Peyer's patch (tissue), 4 donors: ENCODE measurements at places on chromosomes 12 and 14.
A peak's percentile ranks its signal among the peaks of the same experiment; 100 is the strongest.

DNA sequence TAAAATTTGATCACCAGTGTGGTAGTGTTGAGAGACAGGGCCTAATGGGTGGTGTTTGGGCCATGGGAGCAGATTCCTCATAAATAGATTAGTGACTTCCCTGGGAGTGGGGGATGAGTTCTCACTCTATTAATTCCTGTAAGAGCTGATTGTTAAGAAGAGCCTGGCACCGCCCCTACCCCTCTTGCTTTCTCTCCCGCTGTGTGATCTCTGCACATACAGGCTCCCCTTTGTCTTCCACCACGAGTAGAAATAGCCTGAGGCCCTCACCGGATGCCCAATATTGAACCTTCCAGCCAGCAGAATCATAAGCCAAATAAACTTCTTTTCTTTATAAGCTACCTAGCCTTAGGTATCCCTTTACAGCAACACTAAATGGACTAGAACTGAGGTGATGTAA is 31.9 kb upstream of the CAND1 start:
- H3K4me3 ChIP-seq = no peak overlapping the region
- H3K27me3 ChIP-seq = no peaks in the 10 kb centered on the region
- no peak overlapping the region for H3K27ac ChIP-seq
- no peaks in the 10 kb centered on the region for H3K4me1 ChIP-seq
- DNase-seq = no peak

DNA sequence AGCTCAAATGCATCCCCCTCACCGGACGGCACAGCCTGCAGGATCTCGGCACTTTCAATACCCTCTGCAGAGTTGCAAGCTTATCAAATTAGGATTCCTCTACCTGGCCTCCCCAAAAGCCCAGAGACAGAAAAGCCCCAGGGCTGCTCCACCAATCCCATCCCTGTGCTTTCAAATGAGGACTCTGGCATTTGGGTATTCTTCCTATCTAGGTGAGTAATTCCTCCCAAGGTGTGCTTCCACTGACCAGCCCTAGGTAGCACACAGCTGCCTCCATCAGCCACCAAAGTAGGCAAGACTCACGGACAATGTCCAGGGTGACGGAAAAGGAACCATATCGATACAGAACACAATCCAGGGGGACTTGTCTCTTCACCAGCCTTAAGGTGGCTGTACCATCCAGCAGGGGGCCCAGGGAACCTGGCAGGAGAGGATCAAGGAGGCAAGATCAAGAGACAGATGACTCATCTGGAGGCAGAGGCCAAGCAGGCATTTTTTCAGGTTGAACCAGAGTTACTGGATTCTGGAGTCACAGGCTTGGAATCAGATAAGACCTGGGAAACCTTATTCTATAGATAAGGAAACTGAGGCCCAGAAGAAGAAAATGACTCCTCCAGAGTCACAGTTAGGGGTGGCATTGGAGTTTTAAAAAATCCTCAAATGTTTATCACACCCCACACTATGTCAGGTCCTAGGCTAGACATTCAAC is 9.9 kb downstream of the PMEL start:
- no peaks in the 10 kb centered on the region for H3K27me3 ChIP-seq
- H3K36me3 ChIP-seq = no peaks in the 10 kb centered on the region
- H3K27ac ChIP-seq = no peak overlapping the region
- peaks cover 10% of the 10 kb centered on the region for H3K4me1 ChIP-seq
- DNase-seq = peak; percentile 56

DNA sequence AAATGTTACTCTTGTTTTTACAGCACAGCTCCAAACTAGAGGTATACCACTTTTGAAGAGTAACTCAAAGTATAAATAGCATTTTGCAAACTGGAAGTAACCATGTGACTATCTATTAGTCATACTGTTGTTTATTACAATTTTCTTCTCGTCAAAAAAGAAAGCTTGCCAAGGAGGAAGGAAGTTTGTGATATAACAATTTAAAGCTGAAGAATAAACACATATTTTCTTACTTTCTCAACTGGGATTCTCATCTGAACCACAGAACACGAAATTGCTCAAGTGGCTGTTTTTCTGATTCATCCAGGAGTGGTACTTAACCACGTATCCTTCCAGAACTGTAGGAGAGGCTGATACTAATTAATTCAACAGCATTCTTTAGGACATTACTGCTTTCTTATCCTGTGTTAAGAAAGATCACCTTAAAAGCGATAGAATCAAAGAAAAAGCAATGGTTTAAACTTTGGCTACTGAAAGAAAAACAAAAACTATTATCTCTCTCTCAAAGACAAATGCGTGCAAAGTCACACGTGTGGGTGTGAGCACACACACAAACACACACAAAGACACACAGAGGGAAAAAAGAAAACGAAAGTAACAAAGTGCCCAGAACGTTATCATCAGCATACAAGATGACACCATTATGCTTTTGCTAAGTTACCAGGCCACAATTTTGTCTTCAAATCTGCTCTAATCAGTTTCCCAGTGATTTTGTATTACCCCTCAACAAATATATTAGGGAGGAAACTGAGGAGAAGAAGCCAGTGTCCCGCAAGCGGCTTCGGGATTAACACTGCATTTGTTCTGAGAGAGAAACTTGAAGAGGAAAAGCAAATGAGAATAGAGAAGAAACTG is at the start of gene CLEC2B:
CLEC2B (minus strand) TSS at position 48 of the 855 bp plus-strand sequence.
- H3K36me3 ChIP-seq = no peaks in the 10 kb centered on the region
- DNase-seq = no peak

- DNase-seq = no peak
- H3K27ac ChIP-seq = no peak overlapping the region
- no peaks in the 10 kb centered on the region for H3K27me3 ChIP-seq
These were observed 181.5 kb upstream of the PRKD1 start for GRCh38 chr14:30108975-30109700.

GRCh38 chr14:72941286-72941985 is 15.2 kb downstream of the DCAF4 start:
- no peak overlapping the region for H3K27ac ChIP-seq
- no peaks in the 10 kb centered on the region for H3K4me1 ChIP-seq
- DNase-seq = no peak
- no peaks in the 10 kb centered on the region for H3K27me3 ChIP-seq

DNA sequence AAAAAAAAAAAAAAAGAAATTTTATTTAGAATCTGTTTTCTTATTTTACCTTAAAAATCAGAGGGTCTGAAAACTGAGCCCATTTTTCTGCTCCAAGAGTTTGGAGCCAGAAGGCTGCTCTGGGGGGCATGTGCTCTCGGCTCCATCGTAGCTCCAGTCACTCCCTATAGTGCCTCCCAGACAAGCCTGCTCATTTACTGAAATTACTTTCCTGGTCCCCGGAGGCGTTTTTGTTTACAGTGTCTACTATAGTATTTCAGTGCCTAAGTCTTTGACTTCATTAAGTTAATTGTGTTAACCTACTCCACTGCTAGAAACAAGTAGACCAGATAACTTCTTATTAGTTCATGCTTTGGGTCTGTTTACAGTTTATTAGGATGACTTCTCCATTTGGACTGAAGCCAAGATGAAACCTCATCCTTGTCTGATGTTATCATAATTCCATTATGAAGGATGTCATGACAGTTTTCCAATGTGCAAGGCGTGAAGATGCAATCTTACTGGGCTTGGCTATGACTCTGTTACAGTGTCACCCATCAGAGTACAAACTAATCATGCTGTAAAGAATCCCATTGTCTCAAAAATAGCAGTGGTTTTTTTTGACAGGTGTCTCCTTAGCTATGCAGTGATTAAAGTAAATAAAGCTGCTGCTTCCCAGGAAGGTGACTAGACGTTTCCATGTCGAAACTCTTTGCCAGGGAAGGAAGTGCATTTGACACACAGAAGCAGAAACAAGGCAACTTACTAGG is 182.3 kb downstream of the TMEM132C start:
- H3K27ac ChIP-seq = no peak overlapping the region
- no peak overlapping the region for H3K4me3 ChIP-seq
- H3K4me1 ChIP-seq = no peaks in the 10 kb centered on the region
- no peaks in the 10 kb centered on the region for H3K36me3 ChIP-seq

DNA sequence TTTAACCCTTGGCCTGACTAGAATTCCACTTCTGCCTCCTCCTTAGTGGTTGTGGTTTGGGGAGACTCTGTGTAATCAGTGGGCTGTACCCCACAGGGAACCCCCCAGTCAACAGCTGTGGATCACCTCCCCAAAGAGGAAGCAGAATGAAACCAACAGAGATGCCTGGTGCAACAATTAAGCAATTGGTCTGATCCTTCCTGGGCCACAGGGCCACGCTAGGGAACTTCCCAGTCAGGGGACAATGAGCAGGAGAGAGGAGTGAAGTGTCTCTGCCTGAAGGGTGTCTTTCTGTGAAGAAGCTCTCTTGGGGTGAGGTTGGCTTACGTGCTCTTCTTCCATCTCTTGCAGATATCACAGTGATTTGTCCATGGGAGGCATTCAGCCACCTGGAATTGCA is 8.2 kb downstream of the PDE6H start:
- no peaks in the 10 kb centered on the region for H3K27me3 ChIP-seq
- no peaks in the 10 kb centered on the region for H3K36me3 ChIP-seq
- no peak overlapping the region for H3K27ac ChIP-seq
- no peak overlapping the region for H3K4me3 ChIP-seq

GRCh38 chr12:5085896-5086295 is 42.2 kb downstream of the KCNA5 start:
- DNase-seq = no peak
- no peak overlapping the region for H3K27ac ChIP-seq
- H3K27me3 ChIP-seq = no peaks in the 10 kb centered on the region
- no peaks in the 10 kb centered on the region for H3K36me3 ChIP-seq

- H3K4me1 ChIP-seq = no peaks in the 10 kb centered on the region
- H3K27ac ChIP-seq = no peak overlapping the region
- DNase-seq = no peak
- no peaks in the 10 kb centered on the region for H3K27me3 ChIP-seq
These were observed 105.2 kb upstream of the RESF1 start for GRCh38 chr12:31853977-31854376.

GRCh38 chr14:61498303-61498702 is 176.9 kb downstream of the PRKCH start:
- H3K4me3 ChIP-seq = no peak overlapping the region
- H3K27me3 ChIP-seq = no peaks in the 10 kb centered on the region
- no peaks in the 10 kb centered on the region for H3K36me3 ChIP-seq
- no peak for DNase-seq
- no peak overlapping the region for H3K27ac ChIP-seq

GRCh38 chr12:13970803-13971202 is 10.6 kb downstream of the GRIN2B start:
- no peaks in the 10 kb centered on the region for H3K27me3 ChIP-seq
- no peaks in the 10 kb centered on the region for H3K36me3 ChIP-seq
- no peaks in the 10 kb centered on the region for H3K4me1 ChIP-seq
- H3K27ac ChIP-seq = no peak overlapping the region
- DNase-seq = no peak

DNA sequence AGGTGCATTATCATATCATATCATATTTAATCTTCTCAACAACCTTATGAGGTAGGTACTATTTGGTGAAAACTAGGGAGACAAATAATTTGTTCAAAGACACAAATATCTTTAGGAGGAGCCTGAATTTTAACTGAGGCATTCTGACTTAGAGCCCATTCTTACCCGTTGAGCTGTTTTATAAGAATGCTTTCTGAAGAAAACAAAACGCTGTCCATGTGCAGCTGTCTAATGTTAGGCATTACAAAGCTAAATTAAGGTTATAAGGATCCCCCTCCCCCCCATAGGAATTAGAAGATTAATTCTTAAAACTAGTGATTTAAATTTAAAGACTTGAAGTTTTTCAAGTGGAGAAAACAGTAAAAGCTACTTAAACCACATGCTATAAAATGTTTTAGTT is 6.4 kb downstream of the KTN1 start:
- no peak overlapping the region for H3K27ac ChIP-seq
- no peaks in the 10 kb centered on the region for H3K36me3 ChIP-seq
- no peak overlapping the region for H3K4me3 ChIP-seq
- H3K4me1 ChIP-seq = peaks cover 8% of the 10 kb centered on the region

DNA sequence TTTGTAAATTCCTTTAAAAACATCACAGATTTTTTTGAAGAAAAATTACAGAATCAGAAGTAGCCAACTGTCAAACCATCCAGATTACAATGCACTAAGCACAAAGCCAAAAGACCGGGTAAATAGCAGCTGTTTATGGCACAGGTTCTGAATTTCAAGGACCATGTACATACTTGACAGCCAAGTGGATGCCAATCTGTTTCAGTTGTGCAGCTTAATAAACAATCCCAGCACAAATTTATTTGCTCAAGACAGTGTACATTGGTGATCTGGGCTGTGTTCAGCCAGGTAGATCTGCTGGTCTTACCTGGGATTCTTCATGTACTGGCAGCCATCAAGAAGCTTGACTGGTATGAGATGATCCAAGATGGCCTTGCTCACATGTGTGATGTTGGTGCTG is 229.8 kb upstream of the FLRT2 start:
- H3K27me3 ChIP-seq = no peaks in the 10 kb centered on the region
- no peaks in the 10 kb centered on the region for H3K4me1 ChIP-seq
- no peak overlapping the region for H3K27ac ChIP-seq
- DNase-seq = no peak
- no peaks in the 10 kb centered on the region for H3K36me3 ChIP-seq
- H3K4me3 ChIP-seq = no peak overlapping the region

GRCh38 chr14:68951035-68951797 is 27.9 kb downstream of the ACTN1 start:
- H3K27me3 ChIP-seq = no peaks in the 10 kb centered on the region
- H3K4me3 ChIP-seq = no peak overlapping the region
- H3K36me3 ChIP-seq = no peaks in the 10 kb centered on the region
- H3K27ac ChIP-seq = peak overlapping the region; percentile 68
- no peaks in the 10 kb centered on the region for H3K4me1 ChIP-seq

GRCh38 chr12:92927436-92928281 is 1.4 kb downstream of the EEA1 start:
- H3K4me3 ChIP-seq = peak overlapping the region; percentile 89
- no peak for DNase-seq
- peaks cover 13% of the 10 kb centered on the region for H3K4me1 ChIP-seq
- H3K27ac ChIP-seq = peak overlapping the region; percentile 98
- H3K36me3 ChIP-seq = no peaks in the 10 kb centered on the region

- H3K4me1 ChIP-seq = no peaks in the 10 kb centered on the region
- H3K36me3 ChIP-seq = peaks cover 44% of the 10 kb centered on the region
- H3K27ac ChIP-seq = no peak overlapping the region
- H3K4me3 ChIP-seq = no peak overlapping the region
- DNase-seq = no peak
These were observed 215.2 kb downstream of the ANO6 start for GRCh38 chr12:45431126-45431525.

- no peaks in the 10 kb centered on the region for H3K36me3 ChIP-seq
- no peaks in the 10 kb centered on the region for H3K4me1 ChIP-seq
- DNase-seq = no peak
- H3K4me3 ChIP-seq = no peak overlapping the region
These were observed 46.2 kb upstream of the RIMBP2 start for GRCh38 chr12:130762319-130762675.

GRCh38 chr12:109433618-109434017 is 43.5 kb downstream of the KCTD10 start:
- H3K4me3 ChIP-seq = no peak overlapping the region
- H3K36me3 ChIP-seq = no peaks in the 10 kb centered on the region
- no peaks in the 10 kb centered on the region for H3K4me1 ChIP-seq
- no peak for DNase-seq

- no peaks in the 10 kb centered on the region for H3K36me3 ChIP-seq
- H3K27me3 ChIP-seq = no peaks in the 10 kb centered on the region
- peaks cover 65% of the 10 kb centered on the region for H3K4me1 ChIP-seq
- DNase-seq = peak; percentile 88
These were observed at the start of gene DGKA for GRCh38 chr12:55930771-55931316. Gene DGKA (plus strand): TSS chr12:55931162. CDS start chr12:55936504, 5,342 bp downstream.

- no peaks in the 10 kb centered on the region for H3K4me1 ChIP-seq
- peak overlapping the region; percentile 67 for H3K27ac ChIP-seq
- H3K36me3 ChIP-seq = no peaks in the 10 kb centered on the region
- H3K4me3 ChIP-seq = no peak overlapping the region
- DNase-seq = no peak
These were observed 155.2 kb downstream of the TTC7B start for GRCh38 chr14:90660865-90661570.

- no peaks in the 10 kb centered on the region for H3K36me3 ChIP-seq
- peak; percentile 56 for DNase-seq
- H3K27me3 ChIP-seq = no peaks in the 10 kb centered on the region
- no peaks in the 10 kb centered on the region for H3K4me1 ChIP-seq
These were observed 24.5 kb upstream of the HECTD1 start for GRCh38 chr14:31232081-31232480.
